ENCODE measurements at places on chromosomes 16 and 17.

DNA sequence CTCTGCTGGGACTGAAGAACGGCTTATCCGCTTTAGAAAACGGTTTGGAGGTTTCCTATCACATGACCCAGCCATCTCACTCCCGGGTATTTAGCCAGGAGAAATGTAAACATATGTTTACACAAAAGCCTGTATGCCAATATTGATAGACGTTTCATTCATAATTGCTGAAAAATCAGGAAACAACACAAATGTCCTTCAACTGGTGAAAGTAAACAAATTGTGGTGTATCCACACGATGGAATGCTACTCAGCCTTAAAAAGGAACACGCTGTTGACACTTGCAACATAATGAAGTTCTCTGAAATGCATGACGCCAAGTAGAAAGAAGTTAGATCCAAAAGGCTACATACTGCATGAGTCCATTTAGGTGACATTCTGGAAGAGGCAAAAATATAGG, 157.6 kb downstream of the SLC39A11 start:
- DNase-seq, result no peak

DNA sequence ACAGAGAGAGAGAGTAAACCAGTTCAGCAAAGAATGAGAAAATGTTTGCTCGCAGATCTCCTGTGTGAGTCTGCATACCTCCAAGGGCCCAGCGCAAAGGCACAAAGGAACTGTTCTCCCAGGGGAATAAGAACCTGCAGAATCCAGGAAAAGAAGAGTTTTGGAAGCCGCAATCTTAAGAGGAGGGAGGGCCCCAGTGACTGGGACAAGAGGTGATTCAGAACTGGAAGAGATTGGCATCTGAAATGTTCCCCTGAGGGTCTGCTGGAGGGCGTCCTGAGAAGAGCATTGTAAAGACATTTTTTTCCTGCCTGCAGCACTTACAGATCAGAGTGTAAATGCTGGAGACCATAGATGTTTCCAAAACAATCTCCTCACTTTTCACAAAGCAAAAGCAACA, 6.1 kb downstream of the ATMIN start:
- no peak for DNase-seq

- DNase-seq, result no peak
Measured at GRCh38 chr17:27240802-27241155, 53.1 kb upstream of the WSB1 start.

- no peak for DNase-seq
Measured at GRCh38 chr16:79897104-79897452, 296.5 kb upstream of the MAF start.

DNA sequence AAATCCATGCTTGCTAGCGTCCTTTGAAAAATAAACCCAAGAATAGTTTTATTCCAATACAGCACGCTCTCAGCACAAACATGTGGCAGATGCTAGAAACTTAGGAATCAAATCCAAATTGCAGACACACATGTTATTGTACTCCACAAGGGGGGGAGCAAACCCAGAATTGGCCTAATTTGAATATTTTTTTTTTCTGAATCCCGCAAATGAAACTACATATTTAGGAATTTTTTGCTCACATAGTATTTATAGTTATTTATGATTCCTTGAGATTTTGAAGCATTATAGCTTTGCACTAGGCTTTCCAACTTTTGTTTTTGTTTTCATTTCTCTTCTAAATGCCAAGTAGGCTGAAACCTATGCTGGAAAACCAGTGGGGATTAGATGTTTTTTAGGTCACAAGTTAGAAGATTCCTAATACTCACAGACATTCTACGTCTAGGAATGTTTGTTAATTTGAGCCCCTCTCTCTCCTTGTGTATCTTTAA, 59.3 kb upstream of the CDH11 start:
- no peak for DNase-seq

DNA sequence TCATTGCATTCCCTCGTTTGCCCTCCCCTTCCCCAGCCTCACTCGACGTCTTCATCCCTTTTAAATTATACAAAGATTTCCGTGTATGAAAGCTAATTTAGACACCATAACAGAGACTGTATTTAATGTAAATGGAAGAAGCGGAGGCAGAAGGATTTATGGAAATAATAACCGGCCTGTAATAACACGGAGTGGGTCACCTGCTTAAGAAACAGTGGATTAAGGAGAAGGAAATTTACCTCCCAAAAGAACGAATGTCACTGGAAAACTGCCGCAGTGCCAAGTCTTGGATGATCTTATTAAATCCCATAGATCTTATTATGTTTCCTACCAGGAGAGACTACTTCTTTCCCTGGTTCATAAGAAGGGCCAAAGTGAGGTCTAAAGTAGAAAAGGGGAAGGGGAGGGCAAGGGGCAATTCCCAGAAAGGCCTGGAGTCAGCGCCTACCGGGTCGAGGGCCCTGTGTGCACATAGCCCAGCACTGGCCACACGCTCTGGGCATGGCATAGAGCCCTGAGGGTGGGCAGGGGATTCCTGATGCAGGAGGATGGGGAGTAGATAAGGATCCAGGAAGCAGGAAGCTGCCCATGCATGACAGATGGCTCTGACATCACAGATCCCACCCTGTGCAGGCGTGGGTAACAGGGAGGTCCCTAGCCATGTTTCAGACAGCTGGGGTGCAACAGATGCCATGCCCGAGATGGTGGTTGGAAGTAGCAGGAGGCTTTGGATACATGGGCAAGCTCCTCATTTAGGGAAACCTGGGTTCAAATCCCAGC, 56.2 kb upstream of the RPL38 start:
- DNase-seq, result no peak

GRCh38 chr16:31453255-31454204, 5.8 kb upstream of the ARMC5 start:
- DNase-seq, result peak; percentile 79

DNA sequence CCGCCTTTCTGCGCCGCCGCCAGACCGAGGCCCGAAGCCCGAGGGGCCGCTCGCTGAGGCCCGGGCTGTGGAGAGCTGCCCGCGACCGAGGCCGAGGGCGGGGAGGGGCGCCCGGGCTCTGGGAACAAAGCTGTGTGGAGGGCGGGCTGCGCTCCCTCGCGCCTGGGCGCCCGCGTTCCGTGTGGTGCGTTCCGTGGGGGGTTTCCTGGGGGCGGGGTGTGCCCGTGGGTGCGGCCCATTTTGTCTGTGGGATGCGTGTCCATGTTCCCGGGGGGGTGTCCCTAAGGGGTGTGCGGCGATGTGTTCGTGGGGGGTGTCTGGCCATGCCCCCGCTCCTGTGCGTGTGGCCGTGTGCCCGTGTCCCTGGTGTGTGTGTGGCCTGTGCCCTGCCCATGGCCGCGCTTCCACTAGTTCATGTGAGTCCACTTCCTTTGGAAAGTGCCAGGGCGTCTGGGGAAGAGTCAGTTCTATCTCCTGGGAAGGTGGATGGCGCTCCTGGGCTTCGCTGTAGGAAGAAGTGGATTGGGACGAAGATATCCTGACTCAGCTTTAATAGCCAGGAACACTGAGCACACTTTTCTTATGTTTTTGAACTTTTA, 520 bp downstream of the JPT2 start:
- DNase-seq, result peak; percentile 55

DNA sequence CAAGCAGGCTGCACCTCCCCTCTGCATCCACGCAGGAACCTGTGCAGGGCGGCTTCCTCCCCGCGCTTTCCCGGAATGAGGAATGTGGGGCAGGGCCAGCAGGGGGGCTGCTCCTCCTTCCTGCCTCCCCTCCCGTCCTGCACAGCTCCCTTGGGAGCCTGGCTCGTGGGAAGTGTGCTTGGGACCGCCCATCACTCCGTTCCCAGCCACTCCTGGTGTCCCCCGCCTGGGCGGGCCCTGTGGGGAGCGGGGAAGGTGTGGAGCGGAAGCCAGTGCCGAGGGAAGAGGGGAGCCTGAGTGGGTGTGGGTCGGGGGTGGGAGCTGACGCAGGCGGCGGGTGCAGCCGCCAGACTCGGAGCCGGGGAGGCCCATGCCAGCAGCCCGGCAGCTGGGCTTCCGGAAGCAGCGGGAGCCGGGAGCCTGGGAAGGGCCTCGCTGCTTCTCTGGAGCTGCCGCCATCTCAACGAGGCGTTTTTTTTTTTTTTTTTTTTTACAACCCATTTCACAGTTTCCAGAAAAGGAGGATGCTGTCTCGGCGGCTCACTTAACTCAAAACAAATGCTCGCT, 24.1 kb downstream of the BAHCC1 start:
- no peak for DNase-seq

DNA sequence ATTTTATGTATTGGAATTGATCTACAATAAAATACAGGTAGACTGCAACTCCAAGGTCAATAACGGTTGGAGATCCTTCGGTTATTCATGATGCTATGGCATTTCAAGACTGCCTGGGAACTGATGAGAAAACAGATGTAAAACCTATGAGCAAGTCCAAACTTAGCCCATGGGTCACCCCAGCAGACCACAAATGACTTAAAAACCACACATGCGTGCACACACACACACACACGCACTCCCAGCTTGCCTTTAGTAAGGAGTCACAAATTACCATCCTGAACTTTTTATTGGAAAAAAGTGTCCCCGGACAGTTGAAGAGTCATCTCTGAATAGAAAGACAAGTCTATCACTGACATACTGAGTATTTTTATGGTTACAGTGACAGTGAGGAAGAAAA, 26.7 kb downstream of the TRIM25 start:
- no peak for DNase-seq

- DNase-seq, result no peak
Measured at GRCh38 chr17:58947824-58948223, 158.9 kb downstream of the TRIM37 start.

DNA sequence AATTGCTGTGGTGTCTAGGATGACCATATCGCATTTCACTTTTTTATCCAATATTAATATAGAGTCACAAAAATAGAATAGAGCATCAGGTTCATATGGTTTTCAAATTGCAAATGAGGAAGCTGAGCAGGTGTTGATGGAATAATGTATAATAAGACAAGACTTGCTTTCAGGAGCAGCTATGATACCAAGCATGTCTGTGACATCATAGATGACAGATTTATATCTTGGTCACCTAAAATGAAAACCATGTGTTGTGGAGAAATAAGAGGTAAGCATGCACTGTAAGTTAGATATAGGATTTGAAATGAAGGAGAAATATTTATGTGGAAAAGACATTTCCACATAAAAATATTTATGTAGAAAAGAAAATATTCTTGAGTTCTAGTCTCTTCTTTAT, 8.6 kb downstream of the MEIOC start:
- DNase-seq, result no peak

DNA sequence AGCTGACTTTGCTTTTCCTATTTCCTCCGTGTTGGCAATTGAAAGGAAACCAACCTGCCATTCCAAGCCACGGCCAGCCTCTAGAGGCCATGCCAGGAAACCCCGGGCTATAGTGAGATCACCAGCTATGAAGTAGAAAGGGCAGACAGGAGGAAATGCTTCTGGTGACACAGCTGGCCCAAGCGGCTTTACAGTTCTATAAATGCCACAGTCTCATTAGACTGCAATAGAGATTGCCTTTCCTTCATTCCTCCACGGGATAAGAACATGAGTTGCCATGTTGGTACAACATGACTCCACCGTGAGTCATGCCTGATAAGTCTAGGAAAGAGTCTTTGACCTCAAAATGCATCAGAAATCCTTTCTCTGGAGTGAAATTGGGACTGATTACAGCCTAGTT, 384.9 kb downstream of the GRIN2A start:
- DNase-seq, result no peak

- DNase-seq, result peak; percentile 53
Measured at GRCh38 chr17:63740464-63741142, 996 bp downstream of the STRADA start.

- no peak for DNase-seq
Measured at GRCh38 chr17:4194796-4195195, 51.8 kb downstream of the CYB5D2 start.

GRCh38 chr17:7549401-7550055, 670 bp downstream of the TNFSF12 start:
- no peak for DNase-seq

DNA sequence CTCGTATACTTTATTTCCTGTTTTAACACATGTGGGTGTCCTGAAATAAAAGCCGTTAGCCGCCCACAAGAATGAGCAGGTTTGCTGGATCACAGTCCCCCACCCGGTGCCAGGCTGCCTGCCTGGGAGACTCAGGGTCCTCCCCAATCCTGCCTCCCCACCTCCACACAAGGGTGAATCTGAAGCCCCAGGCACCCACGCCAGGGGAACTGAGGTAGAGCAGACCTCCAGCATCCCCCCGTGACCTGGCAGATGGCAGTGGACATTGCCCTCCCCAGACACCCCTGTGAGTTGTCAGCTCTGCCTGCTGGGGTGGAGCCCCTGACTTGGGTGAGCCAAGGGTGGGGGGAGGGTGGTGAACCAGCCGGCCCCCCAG, 114.8 kb downstream of the METRNL start:
- no peak for DNase-seq

GRCh38 chr16:83248735-83249463, 558.9 kb upstream of the HSBP1 start:
- DNase-seq, result peak; percentile 0

- no peak for DNase-seq
Measured at GRCh38 chr17:39759204-39759603, 21.5 kb downstream of the GRB7 start.

DNA sequence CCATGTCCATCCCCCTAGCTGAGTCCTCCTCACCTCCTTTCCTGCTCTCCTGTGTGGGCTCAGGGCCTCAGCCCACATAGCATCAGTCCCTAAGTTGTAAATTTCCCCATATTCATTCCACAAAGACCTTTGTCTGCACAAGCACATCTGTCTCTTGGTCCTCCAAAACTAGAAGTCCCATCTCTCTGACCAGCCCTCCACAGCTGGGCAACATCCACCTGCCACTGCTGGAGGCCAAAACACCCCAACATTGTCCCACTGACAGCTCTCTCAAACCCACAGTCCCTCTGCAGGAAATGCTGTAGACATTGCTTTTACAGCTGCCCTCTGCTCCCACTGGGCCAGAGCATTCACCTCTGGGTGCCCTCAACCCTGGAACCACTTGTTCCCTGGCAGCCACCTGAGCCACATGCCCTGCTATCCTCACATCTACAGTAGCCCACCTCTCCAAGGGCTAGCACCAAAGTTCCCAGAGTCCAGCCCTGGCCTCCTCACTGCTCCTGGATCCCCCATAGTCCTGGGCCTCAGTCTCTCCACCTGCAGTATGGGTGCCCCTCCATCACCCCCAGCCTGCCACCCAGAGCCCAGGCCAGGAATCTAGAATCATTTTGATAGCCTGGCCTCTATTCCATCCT, 1722.7 kb downstream of the TP53TG3F start:
- DNase-seq, result no peak

GRCh38 chr16:73916829-73917594, 379.6 kb upstream of the PSMD7 start:
- DNase-seq, result no peak

DNA sequence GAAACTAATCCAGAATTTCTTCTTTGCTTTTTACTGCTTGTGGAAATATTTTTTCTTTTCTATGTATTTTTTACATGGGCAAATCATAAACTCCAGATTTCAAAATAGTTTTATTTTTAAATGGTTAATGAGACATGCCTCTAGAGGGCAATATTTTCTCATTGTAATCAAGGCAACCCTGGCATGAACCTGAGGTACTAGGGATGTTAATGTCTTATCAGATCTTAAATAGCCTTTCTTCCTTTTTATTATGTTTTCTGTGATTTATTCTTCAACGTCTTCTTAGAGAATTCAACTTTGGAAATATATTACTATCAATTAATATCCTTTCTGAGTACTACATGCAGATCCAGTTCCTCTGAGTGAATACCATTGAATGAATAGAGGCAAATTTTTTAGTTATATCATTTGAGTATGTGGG, 324.7 kb downstream of the BCAS3 start:
- DNase-seq, result peak; percentile 77

GRCh38 chr16:78292844-78293380, 193.5 kb downstream of the WWOX start:
- DNase-seq, result no peak

GRCh38 chr16:53636978-53637377, 66.7 kb downstream of the RPGRIP1L start:
- no peak for DNase-seq

- DNase-seq, result peak; percentile 30
Measured at GRCh38 chr17:19703828-19704613, 12.4 kb downstream of the SLC47A2 start.

Measured in hematopoietic multipotent progenitor cell treated with erythropoietin and hydrocortisone succinate and interleukin-3 and kit ligand, for 6 days (in vitro differentiated cells).